Islet precursor cell (in vitro differentiated cells): ENCODE measurements at places on chromosomes 1 and 21.
A peak's percentile ranks its signal among the peaks of the same experiment; 100 is the strongest.

DNA sequence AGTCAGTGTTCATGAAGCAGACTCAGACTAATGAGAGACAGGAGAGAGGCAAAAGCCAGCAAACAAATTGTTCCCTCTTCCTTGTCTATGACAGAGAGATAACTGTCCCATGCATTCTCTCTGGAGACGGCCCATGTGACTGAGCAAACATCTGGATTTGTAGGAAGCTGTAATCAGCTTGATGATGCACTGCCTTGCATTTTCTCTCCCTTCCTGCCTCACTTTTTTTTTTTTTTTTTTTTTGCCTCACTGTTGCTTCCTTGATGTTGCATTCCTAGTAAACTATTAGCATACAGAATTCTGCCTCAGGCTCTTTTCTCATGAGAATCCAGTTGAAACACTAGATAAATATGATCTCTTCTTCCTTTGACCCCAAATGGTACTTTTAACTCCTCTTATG is 134.5 kb downstream of the HHIPL2 start:
- no peak for DNase-seq

DNA sequence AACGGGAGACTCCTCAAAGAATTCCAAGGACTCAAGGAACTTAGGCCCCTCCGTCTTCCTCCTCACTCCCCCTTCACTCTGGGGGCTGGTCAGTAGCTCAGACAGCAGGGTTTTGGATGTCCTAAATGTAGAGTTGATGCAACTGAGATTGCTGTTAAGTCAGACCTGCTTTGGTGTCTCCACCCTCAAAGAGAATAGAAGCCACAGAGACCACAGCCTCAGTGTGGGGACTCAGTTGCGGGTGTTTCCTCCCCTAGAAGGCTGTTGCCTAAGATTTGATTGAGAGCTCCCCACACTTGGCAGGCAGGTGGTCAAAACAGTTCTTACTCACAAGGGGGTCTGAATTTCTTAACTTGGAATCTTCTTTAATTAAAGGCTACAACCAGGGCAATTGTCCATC is 7.6 kb downstream of the MAN1C1 start:
- no peak for DNase-seq

- no peak for DNase-seq
These were observed 676.6 kb downstream of the USP25 start for GRCh38 chr21:16406355-16406754.

- no peak for DNase-seq
These were observed 229.0 kb downstream of the SRGAP2C start for GRCh38 chr1:121413821-121414220.

GRCh38 chr21:45156459-45156858 is 82.1 kb downstream of the ADARB1 start:
- DNase-seq, result peak; percentile 21
